Large intestine (tissue), 12 donors: ENCODE measurements at places on chromosomes 2 and 18. TPM values are rescaled to one million over a fixed set of nuclear protein-coding genes. Genes with fewer than 3 reads are reported as not detected.

DNA sequence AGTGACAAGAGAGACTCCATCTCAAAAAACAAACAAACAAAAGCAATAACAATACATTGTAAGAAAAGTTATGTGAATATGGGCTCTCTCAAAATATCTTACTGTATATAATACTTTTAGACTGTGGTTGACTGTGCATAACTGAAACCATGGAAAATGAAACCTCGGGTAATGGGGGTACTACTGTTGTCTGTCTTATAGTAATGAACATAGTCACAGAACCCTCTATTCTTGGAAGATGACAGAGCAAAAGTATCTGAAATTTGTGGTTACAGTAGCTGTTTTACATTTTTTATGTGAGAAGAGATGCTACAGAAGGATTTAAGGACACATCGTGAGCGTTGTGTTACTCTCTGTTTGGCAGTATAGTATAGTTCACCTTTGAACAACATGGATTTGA is 60.5 kb downstream of the MAP4K4 start:
- H3K27me3 ChIP-seq: no peaks in the 10 kb centered on the region
- no peaks in the 10 kb centered on the region for H3K36me3 ChIP-seq
- no peak overlapping the region for H3K4me3 ChIP-seq
- peaks cover 3% of the 10 kb centered on the region for H3K4me1 ChIP-seq
- no peak for DNase-seq

Gene GREB1
- 2.6 TPM for polyA plus RNA-seq

DNA sequence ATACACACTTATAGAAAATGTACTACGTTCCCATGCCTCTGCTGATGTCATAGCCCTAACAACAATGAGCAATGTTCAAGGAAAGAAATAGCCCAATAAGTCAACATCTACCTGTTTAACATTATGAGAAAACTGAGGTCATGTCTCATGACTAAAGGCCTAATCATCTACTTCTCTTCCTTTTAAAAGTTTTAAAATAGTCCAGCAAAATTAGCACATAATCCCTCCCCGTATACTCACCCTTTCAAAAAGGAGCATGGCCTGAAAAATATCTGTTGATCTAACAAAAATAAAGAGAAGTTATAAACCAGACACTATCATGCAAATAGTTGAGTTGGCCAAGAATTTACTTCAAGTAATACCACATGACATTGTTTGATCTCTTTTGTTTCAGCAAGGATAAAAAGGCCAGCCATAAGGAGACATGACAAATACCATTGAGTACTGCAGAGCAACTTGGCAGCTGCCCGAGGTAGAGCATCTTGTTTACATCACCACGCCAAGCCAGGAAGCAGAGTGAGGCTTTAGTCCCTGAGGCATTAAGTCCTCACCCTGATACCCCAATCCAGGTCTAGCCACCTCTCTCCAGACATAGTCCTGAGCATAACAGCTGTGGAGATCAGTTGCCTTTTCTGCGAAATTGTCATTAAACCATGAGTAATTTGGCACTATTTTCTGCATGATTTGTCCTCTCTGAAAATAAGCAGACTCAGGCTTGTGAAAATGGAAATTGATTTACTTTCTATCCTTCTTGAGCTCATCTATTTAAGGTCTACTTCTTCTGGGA is 137.4 kb upstream of the ETAA1 start:
- DNase-seq: peak; percentile 15
- H3K36me3 ChIP-seq: no peaks in the 10 kb centered on the region
- peaks cover 2% of the 10 kb centered on the region for H3K4me1 ChIP-seq
- no peak overlapping the region for H3K4me3 ChIP-seq

GRCh38 chr2:15092691-15093090 is 460.2 kb downstream of the LRATD1 start:
- no peak for DNase-seq
- no peaks in the 10 kb centered on the region for H3K36me3 ChIP-seq
- no peaks in the 10 kb centered on the region for H3K27me3 ChIP-seq
- H3K4me1 ChIP-seq: no peaks in the 10 kb centered on the region

DNA sequence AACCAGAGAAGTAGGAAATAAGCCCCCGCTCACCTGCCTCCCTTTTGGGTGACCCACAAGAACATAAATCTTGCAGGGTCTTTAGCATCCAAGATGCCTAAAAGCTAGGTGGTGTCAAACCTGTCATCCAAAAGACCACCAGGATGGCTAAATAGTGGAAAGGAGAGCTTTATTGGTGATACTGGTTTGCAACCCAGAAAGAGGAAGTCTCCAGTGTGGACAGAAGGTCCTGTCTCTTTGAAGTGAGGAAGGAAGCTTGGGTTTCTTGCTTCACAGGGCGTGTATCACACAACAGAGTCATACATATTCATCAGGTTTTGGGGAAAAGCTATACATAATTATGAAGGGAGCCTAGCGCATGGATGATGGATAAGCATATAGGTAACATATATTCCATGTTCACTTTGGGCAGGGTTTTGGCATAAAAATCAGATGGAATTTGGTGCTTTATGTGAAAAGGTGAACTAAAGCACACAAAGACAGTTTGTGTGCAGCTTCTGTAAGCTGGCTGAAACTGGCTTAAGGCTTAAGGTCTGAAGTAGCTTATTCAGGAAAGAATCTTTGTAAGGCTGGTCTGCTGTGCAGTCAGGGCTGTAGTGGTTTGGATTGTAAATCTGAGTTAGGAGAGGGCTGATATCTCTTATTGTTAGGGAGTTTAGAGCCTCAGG is 102.2 kb upstream of the MSH2 start:
- H3K4me1 ChIP-seq: peaks cover 28% of the 10 kb centered on the region
- no peak overlapping the region for H3K4me3 ChIP-seq
- DNase-seq: no peak
- H3K36me3 ChIP-seq: no peaks in the 10 kb centered on the region

- no peak overlapping the region for H3K27ac ChIP-seq
- no peak overlapping the region for H3K4me3 ChIP-seq
- H3K4me1 ChIP-seq: no peaks in the 10 kb centered on the region
- DNase-seq: no peak
These were observed 631.8 kb upstream of the RAB6C start for GRCh38 chr2:129347486-129348217.

Gene CELF4
- 16.2 TPM for polyA plus RNA-seq

- H3K4me3 ChIP-seq: no peak overlapping the region
- no peaks in the 10 kb centered on the region for H3K36me3 ChIP-seq
- no peaks in the 10 kb centered on the region for H3K27me3 ChIP-seq
- DNase-seq: no peak
- no peak overlapping the region for H3K27ac ChIP-seq
These were observed 127.6 kb upstream of the CCDC68 start for GRCh38 chr18:55086906-55087305.

GRCh38 chr2:124995185-124995912 is 970.3 kb downstream of the CNTNAP5 start:
- no peak overlapping the region for H3K27ac ChIP-seq
- DNase-seq: no peak
- H3K4me3 ChIP-seq: no peak overlapping the region

DNA sequence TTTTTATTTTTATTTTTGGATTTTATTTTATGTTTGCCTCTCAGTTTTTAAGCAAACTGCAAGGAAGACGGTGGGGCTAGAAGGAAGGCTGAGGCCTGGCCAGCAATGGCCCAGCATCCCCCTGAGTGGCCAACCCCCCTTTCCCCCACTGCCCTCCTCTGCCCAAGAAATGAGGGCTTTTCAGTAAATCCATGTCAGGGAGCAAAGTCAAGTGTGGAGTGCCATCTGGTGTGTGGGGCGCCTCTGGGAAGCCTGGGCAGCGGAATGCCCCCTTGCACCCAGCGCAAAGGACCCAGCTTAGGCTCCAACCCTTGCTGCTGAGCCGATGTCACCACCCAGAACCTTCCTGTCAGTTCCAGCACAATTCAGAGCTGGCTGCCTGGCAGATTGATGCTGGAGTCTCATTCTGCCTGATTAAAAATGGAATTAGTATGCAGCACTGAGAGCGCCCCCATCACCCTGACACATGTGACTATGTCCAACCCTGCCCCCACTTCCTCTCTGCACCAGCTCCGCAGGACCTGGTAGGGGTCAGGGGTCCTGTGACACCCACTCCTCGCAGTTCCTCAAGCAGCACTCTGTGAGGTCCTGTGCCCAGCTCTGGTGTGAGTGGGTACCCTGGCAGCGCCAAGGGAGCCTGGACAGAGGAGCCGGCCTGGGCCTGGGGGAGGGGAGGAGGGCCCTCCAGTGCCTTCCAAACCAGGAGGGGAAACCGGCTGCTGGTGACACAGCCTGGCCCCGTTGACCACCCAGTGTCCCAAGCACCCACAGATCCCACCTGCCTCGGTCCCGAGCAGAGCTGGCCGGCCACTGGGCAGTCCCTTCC is 9.2 kb upstream of the ALPP start:
- H3K4me3 ChIP-seq: no peak overlapping the region
- no peaks in the 10 kb centered on the region for H3K36me3 ChIP-seq
- H3K27me3 ChIP-seq: no peaks in the 10 kb centered on the region
- DNase-seq: no peak
- H3K4me1 ChIP-seq: peaks cover 4% of the 10 kb centered on the region
- no peak overlapping the region for H3K27ac ChIP-seq

DNA sequence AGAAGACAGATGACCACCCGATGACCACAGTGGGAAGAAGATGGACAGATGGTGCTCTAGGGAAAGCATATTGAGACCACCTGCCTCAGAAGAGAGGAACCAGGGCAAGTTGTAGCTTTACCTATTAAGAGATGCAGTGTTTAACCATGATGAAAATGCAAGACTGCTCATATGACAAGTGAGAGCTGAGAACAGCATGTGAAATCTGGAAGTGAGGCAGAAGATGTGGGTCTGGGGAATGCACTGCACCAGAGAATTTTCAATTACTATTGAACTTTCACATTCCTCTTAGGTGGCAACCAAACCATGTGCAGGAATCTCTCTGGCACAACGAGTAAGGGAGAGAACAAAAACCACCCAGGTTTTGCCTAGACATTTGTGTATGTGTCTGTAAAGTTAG is 184.8 kb upstream of the CRIM1 start:
- no peak overlapping the region for H3K4me3 ChIP-seq
- H3K4me1 ChIP-seq: no peaks in the 10 kb centered on the region
- H3K27ac ChIP-seq: no peak overlapping the region
- no peak for DNase-seq
- no peaks in the 10 kb centered on the region for H3K27me3 ChIP-seq

GRCh38 chr18:49767111-49768050 is 46.0 kb downstream of the ACAA2 start:
- DNase-seq: no peak
- H3K4me1 ChIP-seq: peaks cover 5% of the 10 kb centered on the region
- H3K4me3 ChIP-seq: no peak overlapping the region

- no peak overlapping the region for H3K4me3 ChIP-seq
- H3K4me1 ChIP-seq: no peaks in the 10 kb centered on the region
- H3K27me3 ChIP-seq: no peaks in the 10 kb centered on the region
- H3K27ac ChIP-seq: no peak overlapping the region
These were observed 108.1 kb downstream of the LYPD6 start for GRCh38 chr2:149438330-149438960.

Gene VWC2L
- polyA plus RNA-seq: 0.03 TPM

DNA sequence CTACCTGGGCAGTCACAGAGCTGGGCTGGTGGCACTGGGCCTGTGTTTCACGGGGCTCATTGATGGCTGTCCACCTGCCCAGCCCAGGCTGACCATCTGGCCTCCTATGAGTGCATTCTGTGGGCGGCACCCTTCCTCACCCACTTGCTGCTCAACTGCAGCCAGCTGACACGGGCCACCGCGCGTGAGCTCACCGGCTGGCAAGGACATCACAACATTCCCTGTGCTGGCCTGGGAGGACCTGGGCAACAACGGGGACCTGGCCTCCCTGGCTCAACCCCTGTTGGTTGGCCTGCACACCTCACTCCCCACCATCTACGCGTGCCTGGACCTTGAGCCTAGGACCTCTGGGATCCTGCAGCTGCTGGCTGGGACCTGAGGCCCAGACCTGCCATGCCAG is 98.2 kb upstream of the DTNA start:
- no peak overlapping the region for H3K27ac ChIP-seq
- no peaks in the 10 kb centered on the region for H3K36me3 ChIP-seq
- H3K4me3 ChIP-seq: no peak overlapping the region
- no peaks in the 10 kb centered on the region for H3K27me3 ChIP-seq

GRCh38 chr2:127106991-127107621 is at the start of gene BIN1:
TSS of gene BIN1 (minus strand) at chr2:127107154. CDS start at chr2:127106943, 211 bp downstream.
- peak within 1 kb of the TSS; percentile 97 for H3K4me3 ChIP-seq
- peak; percentile 95 for DNase-seq
- H3K27me3 ChIP-seq: no peaks in the 10 kb centered on the region
- peaks cover 39% of the 10 kb centered on the region for H3K4me1 ChIP-seq
- no peaks in the 10 kb centered on the region for H3K36me3 ChIP-seq

DNA sequence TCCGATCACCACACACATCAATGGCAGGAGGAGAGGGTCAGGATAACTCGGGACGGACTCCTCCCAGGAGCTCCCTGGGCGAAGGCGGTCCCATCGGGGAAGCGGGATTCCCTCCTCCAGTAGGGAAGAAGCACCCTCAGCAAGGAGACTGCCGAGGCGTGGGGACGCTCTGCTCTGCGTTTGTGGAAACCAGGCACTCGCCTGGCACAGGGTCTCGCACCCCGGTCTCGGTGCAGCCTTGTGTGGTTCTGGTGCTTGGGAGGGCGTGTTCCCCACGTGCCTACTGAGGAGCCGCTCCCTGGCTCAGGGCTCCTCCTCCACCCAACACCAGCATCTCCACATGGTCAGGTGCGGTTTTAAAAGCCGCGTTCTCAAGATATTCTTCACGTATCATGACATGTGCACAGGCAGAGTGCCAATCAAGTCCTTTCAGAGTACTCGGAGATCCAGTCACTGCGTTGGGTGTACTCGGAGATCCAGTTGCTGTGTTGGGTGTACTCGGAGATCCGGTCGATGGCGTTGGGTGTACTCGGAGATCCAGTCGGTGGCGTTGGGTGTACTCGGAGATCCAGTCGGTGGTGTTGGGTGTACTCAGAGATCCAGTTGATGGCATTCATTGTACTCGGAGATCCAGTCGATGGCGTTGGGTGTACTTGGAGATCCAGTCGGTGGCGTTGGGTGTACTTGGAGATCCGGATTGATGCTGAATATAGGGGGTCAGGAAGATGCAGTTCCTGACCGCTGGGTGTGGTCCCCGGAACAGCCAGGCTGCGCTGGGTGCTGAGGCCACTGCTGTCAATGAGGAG is 117.5 kb downstream of the RTP5 start:
- no peak overlapping the region for H3K27ac ChIP-seq
- DNase-seq: no peak
- H3K36me3 ChIP-seq: no peaks in the 10 kb centered on the region
- no peak overlapping the region for H3K4me3 ChIP-seq
- H3K27me3 ChIP-seq: no peaks in the 10 kb centered on the region

Gene MARCHF7
- 79.0 TPM for polyA plus RNA-seq

Gene LRRC30
- polyA plus RNA-seq: not detected

- no peak overlapping the region for H3K27ac ChIP-seq
- no peaks in the 10 kb centered on the region for H3K36me3 ChIP-seq
- no peak for DNase-seq
- H3K4me3 ChIP-seq: no peak overlapping the region
These were observed 66.0 kb upstream of the PMAIP1 start for GRCh38 chr18:59833785-59834184.

- DNase-seq: no peak
- no peak overlapping the region for H3K27ac ChIP-seq
- no peak overlapping the region for H3K4me3 ChIP-seq
- H3K36me3 ChIP-seq: no peaks in the 10 kb centered on the region
- peaks cover 4% of the 10 kb centered on the region for H3K4me1 ChIP-seq
- H3K27me3 ChIP-seq: peaks cover 98% of the 10 kb centered on the region
These were observed 7.6 kb downstream of the TBR1 start for GRCh38 chr2:161423421-161424393.

GRCh38 chr2:231927566-231927890 is 1.3 kb upstream of the NPPC start:
- no peak overlapping the region for H3K27ac ChIP-seq
- H3K4me1 ChIP-seq: peaks cover 7% of the 10 kb centered on the region
- no peak for DNase-seq

Gene SPIRE1
- 6.7 TPM for polyA plus RNA-seq

- H3K36me3 ChIP-seq: no peaks in the 10 kb centered on the region
- H3K27me3 ChIP-seq: no peaks in the 10 kb centered on the region
- no peak overlapping the region for H3K27ac ChIP-seq
These were observed 101.8 kb downstream of the DAW1 start for GRCh38 chr2:227973241-227973640.

Gene DNAH7
- polyA plus RNA-seq: 1.5 TPM
